BJ (cell line): ENCODE measurements at places on chromosomes 16 and 17.

DNA sequence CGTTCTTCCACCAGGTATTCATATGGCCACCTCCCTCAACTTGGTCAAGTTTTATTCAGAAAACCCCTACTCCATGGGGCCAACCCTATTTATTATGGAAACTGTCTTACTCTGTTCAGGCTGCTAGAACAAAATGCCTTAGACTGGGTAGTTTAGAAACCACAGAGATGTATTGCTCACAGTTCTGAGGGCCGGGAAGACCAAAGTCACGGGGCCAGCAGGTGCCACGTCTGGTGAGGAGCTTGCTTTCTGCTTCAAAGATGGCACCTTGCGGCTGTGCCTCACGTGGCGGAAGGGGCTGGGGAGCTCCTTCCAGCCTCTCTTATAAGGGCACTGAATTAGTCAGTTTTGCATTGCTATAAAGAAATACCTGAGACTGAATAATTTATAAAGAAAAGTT lies 74.3 kb downstream of the AXIN2 start:
- DNase-seq, result no peak

GRCh38 chr17:15048381-15048780 lies 216.7 kb downstream of the PMP22 start:
- DNase-seq, result no peak

- no peak for DNase-seq
These were observed 7.7 kb upstream of the KRTAP17-1 start for GRCh38 chr17:41322903-41323895.

DNA sequence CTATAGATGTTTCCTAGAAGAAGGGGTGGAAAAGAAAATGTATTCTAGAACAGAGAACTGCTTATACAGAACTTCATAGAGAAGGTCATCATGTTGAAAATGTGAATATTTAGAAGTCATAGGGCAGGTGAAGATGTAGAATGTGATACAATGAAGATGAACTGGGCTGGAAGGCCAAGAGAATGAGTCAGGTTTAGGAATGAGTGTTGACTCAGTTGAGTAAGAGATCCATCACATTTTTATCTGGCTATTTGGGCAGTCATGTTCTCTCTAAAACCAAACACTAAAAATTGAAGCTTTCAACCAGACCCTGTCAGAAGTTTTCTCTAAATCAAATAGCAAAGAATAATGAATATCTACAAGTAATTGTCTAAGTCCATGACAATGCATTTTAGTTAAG lies 660.5 kb downstream of the KCNJ2 start:
- DNase-seq, result no peak

- DNase-seq, result no peak
These were observed 670.0 kb downstream of the MAF start for GRCh38 chr16:78930561-78930960.

DNA sequence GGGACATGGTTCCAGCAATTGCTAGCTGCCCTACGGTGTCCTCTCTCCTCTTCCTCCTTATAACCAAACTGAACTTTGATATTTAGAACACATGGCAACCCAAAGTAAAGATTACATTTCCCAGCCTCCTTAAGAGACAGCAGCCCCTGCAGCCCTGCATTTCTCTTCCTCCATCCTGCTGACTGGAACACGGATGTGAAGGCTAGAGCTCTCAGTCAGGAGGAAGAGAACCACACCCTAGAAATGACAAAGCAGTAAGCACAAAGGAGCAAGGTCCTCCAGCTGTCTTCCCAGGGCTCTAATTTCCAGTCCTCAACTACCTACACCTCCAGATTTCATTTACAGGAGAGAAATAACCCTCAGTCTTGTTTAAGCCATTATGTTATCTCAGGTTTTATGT lies 10.9 kb downstream of the DYNC1LI2 start:
- no peak for DNase-seq

- no peak for DNase-seq
These were observed 183.6 kb upstream of the TBX2 start for GRCh38 chr17:61216066-61216465.

GRCh38 chr17:17072546-17072945 lies 30.3 kb downstream of the MPRIP start:
- DNase-seq, result no peak

GRCh38 chr17:7043497-7044198 lies at the start of gene SLC16A11:
TSS of gene SLC16A11 (minus strand) at chr17:7044092. CDS start at chr17:7043513, 579 bp downstream.
- no peak for DNase-seq

DNA sequence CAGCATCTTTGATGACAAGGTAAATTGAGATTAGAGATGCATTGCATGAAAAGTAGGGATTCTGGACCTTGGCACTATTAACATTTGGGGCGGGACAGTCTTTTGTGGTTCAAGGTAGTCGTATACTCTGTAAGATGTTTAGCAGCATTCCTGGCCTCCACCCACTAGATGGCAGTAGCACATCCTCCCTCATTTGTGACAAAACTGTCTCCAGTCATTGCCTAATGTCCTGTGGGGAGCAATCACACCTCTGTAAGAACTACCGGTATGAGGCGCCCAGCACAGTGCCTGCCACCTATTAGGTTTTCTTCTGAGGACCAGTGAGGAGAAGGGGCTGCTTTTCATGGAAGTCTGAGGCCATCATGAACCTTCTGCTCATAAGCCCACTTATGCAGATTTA lies 180.8 kb downstream of the RBFOX1 start:
- no peak for DNase-seq

- DNase-seq, result no peak
These were observed 4.0 kb downstream of the SIAH1 start for GRCh38 chr16:48381201-48381600.

GRCh38 chr17:66476014-66476413 lies 173.6 kb downstream of the PRKCA start:
- no peak for DNase-seq

- DNase-seq, result no peak
These were observed 162.8 kb downstream of the IRX3 start for GRCh38 chr16:54123766-54124165.

GRCh38 chr16:69741951-69742904 lies 12.5 kb downstream of the NOB1 start:
- no peak for DNase-seq

DNA sequence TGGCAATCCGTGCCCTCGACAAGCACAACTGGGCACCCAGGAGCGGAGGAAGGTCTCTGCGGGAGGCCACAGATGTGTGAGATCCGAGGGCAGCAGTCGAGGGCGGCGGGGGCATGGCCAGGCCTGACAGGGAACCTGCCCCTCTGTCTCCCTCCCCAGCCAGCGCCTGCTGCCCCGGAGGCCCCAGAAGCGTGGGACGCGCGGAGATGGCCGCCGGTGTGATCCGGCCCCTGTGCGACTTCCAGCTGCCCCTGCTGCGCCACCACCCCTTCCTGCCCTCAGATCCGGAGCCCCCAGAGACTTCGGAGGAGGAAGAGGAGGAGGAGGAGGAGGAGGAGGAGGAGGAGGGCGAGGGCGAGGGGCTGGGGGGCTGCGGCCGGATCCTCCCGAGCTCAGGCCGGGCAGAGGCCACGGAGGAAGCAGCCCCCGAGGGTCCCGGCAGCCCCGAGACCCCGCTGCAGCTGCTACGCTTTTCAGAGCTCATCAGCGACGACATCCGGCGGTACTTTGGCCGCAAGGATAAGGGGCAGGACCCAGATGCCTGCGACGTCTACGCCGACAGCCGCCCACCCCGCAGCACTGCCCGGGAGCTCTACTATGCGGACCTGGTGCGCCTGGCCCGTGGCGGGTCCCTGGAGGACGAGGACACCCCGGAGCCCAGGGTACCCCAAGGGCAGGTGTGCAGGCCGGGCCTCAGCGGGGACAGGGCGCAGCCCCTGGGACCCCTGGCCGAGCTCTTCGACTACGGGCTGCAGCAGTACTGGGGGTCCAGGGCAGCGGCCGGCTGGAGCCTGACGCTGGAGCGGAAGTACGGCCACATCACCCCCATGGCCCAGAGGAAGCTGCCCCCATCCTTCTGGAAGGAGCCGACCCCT lies 1.7 kb downstream of the PERCC1 start:
- DNase-seq, result no peak

- DNase-seq, result no peak
These were observed 86.3 kb upstream of the TNRC6C start for GRCh38 chr17:77872199-77872598.

DNA sequence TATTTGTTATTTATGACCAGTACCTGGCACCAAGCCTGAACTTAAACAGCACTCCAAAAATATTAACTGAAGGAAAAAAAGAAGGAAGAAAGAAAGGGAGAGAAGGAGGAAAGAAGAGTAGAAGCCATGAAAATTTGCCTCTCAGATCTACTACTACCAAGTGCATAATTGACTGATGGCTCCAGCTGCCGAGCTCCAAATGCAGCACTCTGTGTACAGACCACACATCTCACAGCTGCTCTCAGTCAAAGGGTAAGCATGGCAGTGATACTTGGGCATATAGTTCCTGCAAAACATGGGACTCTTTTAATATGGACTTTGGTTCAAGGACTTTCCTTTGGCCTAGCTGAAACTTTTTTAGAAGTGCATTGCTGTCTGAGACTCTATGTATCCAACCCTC lies 44.0 kb upstream of the NOG start:
- DNase-seq, result no peak

GRCh38 chr17:6018788-6019187 lies 51.4 kb upstream of the WSCD1 start:
- DNase-seq, result no peak

DNA sequence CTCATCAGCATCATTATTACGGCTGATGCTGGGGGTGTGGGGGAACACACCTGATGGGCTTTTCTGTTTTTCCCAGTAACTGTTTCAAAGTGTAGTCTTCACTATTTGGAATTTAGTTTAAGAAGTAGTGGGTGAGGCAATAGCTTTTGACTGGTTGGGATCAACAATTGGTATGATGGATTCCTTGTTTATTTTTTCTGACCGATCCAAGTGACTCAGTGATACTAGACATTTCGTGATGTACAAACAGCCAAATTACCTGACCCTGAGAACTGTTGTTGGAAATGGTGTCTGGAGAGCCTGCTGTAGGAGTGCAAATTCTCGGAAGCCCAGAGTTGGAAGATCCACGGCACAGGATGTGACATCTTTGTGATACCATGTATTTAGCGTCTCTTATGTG lies 204.2 kb downstream of the PRKCA start:
- no peak for DNase-seq

GRCh38 chr17:51085150-51085805 lies 35.4 kb downstream of the SPAG9 start:
- DNase-seq, result no peak

DNA sequence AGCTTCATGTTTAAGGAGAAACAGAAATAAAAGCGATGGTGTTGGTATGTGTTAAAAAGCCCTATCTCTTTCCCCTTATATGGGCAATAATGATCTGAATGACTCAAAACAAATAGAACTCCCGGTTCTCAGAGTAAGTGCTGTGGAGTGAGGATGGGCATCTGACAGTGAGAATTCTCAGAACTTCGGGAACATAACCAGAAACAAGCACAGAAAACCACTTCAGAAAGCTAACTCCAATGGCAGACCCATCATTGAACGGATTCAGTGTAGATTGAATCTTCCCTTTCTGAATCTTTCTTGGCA lies 67.2 kb downstream of the CDH8 start:
- DNase-seq, result no peak

- DNase-seq, result no peak
These were observed 57.7 kb upstream of the RBFOX3 start for GRCh38 chr17:79668344-79669250.

DNA sequence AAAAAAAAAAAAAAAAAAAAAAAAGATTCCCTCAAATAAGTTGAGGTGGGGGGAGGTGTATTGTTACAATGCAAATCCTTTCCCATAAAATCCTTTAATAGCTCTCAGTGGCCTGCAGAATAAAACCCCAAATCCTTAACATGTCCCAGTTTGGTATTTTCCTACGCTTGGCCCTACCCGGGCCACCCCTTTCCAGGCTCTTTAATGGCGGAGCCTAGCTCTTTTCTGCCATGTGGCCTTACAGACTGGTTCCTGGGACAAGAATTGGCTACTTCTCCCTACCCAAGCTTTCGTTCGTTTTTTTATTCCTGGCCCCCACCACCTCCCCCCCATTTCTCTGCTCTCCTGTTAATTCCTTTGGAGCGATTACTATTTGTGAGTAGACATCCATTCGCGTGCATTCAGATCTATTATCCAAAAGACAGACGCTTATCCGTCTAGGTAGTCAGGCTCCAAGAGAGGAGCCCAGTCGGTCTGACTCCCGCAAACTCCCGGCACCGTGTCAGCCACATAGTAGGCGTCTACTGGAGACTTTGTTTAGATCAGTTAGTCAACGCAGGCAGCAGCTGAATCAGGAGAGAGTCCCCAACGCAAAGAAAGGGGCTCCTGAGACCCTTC lies 813 bp upstream of the THAP11 start:
- no peak for DNase-seq

DNA sequence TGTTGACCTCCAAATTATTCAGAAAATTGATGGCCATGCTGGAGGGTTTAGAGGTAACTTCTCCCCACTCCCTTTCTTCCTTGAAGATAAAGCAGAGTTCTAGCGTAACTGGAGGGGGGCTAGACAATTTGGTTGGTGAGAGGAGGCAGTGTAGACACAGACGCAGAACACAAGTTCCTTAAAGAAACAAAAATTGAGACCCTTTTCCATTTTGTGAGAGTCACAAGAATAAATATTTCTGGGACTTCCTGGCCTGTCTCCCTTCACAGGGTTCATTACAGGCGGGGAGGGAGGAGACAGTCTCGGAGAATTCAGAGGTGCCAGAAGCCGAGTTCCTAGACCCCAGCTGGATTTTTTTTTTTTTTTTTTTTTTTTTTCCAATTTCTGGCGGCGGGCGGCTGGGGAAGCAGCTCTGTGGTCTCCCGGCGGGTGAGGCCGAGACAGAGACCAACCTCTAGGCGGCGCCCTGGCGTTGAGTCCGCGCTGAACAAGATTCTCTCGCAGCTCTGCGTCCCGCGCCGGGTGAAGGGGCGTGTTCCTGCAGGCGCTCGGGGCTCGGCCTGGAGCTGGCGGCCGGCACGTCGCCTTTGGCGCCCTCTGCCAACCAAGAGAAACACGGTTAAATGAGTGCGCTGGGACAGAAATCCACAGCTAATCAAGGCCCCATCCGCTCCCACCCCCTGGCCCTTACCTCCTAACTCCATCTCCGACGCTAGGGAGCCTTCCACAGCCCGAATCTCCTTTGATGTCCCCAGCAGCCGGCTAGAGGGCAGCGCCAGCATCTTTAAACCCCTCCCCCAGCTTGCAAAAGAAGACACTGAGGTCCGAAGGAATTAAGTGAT lies 10.2 kb upstream of the HOXB9 start:
- DNase-seq, result no peak

DNA sequence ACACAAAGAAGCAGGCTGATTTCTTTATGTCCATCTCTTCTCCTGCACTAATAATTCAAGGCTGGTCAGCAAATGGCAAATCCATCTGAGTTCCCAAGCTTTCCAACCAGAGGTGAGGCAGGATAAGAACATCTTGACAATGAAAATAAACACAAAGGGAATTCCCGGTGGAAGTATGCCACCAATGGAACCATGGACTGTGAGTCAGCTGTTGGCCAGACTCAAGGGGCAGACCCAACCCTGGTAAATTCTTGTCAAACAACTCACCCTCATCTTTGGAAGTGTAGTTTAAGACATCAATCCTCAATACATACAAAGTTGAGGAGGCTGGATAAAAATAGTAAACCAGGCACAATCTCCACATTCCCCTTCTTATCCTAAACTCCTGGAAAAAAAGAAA lies 74.3 kb upstream of the CES5A start:
- DNase-seq, result no peak

DNA sequence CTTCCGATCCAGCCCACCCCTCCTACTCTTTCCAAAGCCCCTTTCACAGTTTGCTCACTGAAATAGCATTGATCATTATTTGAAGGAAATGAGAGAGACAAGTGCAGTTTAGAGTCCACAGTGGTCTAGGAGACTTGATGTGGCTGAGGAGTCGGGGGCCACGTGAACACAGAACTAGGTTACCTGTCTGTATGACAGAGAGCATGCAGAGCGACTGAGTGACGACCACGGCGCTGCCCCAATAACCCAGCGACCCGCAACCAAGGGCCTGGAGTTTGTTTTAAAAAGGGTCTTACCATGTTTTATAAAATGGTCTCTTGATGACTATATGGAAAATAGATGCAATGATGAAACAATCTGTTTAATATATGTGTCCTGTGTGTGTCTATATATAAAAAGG lies 39.5 kb downstream of the NDEL1 start:
- DNase-seq, result no peak
